Endothelial cell of umbilical vein (primary cell): ENCODE measurements at places on chromosomes 3 and 15. TPM values are rescaled to one million over a fixed set of nuclear protein-coding genes. Genes with fewer than 3 reads are reported as not detected.

- DNase-seq, result no peak
Observed at GRCh38 chr15:101807345-101807945, 4.1 kb downstream of the OR4F6 start.

DNAJC13 gene
- polyA plus RNA-seq, result 9.7 and 14.3 TPM in 2 replicates

DNA sequence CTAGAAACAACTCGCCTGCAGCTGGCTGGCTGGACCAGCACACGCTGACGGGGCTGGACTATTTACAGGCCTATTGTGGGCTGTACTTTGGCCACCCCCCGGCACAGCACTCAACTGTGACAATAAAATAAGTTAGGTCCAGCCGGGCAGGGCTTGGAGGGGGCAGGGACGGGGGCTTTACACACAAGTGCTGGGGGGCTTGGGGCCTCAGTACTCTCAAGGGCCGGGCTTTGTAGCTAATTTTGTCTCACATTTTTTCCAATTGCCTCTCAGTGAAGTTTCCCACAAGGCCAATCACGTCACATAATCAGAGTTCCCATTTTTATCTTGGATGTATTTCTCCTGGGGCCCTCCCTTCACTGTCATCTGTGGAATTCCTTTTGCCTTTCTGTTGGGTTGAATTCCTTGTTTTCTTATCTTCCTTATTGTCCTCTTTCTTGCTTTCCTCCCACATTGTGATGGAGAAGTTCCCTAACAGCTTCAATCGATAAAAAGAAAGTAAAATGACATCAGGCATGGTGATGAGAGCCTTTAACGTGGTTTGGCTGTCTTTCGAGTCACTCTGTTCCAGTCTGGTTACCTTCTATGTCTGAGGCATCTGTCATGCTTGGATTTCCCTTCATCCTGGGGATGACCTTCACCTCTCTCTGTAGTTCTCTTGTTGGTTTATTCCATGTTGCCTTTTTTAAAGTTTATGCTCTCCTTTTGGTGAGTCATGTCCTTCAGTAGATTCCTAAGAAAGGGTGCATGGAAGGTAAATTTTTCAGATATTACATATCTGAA is 44.1 kb upstream of the CMTM7 start:
- no peak for DNase-seq

- DNase-seq, result no peak
Observed at GRCh38 chr3:165502707-165503106, 306.5 kb upstream of the SLITRK3 start.
